Fibroblast of lung (primary cell): ENCODE measurements at places on chromosomes 1 and 21.

GRCh38 chr1:77846966-77847365 lies 41.5 kb upstream of the NEXN start:
- DNase-seq: no peak

DNA sequence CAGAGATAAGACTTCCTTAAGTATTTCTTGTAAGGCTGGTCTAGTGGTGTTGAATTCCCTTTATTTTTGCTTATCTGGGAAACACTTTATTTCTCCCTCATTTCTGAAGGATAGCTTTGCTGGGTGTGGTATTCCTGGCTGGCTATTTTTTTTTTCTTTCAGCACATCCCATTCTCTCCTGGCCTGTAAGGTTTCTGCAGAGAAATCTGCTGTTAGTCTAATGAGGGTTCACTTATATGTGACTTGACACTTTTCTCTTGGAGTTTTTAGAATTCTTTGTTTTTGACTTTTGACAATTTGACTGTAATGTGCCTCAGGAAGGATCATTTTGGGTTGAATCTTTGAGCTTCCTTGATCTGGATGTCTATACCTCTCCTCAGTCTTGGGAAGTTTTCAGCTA lies 61.5 kb downstream of the DIPK1A start:
- no peak for DNase-seq

DNA sequence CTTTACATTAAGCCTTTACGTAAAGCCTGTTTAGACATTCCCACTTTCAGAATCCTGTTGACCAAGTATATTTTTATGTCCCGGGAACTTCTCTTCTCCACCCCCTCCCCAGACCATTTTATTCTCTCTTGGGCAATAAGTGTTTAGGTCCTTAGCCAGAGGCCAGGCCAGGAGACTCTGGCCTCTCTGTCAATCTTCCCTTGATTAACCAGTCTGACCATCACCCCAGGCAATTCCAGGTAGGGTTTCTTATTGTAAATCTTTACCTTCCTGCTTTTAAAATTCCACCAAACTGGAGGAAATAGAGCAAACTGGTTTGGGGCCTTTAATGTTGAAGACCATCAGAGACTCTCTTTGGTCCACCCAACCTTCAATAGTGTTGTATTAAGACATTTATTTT lies 12.2 kb upstream of the IFI6 start:
- no peak for DNase-seq

DNA sequence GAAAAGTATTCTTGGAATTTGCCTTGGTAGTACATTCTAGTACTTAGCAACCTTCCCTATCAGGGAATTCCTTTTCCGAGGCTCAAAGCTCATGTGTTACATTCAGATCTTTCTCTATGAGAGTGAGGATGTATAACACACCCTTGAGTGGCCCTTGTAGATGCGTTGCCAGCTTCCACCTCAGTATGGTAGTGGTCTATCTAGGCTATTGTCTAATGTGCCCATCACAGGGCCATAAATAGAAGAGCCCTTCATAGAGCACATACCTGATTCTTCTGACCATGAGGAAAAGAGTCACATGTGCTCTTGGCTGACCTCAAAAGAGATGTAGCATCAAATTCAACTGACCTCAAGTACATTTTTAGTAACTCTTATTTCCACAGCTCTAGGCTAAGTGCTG lies 14.0 kb upstream of the ZC3H11B start:
- DNase-seq: no peak
